ENCODE measurements at places on chromosomes 2 and 18. TPM values are rescaled to one million over a fixed set of nuclear protein-coding genes. Genes with fewer than 3 reads are reported as not detected.
A peak's percentile ranks its signal among the peaks of the same experiment; 100 is the strongest.

- DNase-seq, result no peak
Observed at GRCh38 chr2:226790431-226790830, 9.2 kb downstream of the IRS1 start.

DNA sequence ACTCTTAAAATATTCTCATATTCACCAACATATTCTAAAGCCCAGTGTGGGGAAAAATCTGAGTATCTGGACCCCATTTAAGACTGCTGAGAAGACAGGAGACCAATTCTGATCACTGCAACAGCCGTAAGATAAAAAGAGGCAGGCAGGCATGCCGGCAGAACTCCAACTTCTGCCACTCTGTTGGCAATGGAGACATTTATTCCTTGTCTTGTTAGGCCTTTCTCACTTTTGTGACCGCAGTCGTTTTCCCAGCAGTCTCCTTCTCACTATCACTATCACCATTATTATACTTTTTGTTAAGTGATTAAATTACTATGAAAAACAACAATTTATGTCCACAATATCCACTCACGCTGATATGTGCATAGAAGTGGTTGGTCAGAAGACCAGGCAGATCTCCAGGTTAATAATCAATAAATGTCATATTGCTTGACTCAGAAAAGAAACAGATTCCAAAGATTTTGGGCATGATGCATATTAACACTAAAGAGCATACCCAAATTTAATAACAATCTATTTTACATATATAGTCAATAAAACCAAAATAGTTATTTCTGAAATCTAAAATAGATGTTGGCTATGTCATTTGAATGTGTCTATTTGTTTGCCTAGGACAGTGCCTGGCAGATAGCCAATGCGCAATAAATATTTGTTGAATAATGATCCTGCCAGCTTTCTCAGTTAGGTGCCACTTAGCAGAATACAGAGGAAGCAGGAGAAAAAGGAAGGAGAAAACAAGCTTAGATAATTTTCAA lies 38.2 kb downstream of the SESTD1 start:
- peak; percentile 41 for DNase-seq

Gene PLEKHB2
- 34.1 TPM for total RNA-seq

Gene KIF5C
- total RNA-seq, result 0.52 TPM

Gene ASPRV1
- 0.84 TPM for total RNA-seq

GRCh38 chr18:36492604-36493329 lies 195.3 kb downstream of the FHOD3 start:
- DNase-seq, result no peak

GRCh38 chr2:196266855-196267254 lies 95.5 kb upstream of the STK17B start:
- no peak for DNase-seq

DNA sequence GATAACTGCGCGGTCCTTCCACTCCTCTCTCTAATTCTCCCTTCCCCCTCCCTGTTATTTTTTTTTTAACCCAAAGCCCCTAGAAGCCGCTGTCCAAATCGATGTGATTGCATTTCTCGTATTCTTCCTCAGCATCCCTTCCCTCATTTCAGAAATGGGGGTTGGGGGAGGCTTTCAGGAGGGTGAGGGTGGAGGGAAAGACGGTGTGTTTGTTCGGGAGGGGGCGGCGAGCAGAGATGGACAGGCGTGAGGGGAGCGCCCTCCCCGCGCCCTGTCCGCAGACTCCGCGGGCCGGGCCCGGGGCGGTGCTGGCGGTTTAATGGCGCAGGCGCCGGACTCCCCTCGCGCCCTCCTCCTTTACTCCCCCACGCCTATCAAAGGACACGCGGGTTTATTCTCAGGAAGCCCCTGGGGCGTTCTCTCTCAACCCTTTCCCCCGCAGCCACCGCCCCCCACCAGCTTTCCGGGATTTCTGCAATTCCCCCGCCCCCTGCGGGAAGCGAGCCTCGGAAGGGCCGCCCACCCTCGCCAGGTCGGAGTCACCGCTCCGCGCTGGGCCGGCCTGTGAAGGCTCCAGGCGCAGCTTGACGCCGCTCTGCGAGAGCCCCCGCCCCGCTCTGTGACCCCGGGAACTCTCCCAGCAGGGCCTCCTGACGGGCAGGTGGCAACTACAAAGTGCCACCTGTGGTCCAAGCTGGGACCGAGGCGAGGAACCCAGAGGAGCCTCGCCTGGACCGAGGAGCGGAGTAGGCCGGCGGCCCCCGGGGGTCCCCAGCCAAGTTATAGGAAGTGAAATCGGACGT lies 981 bp downstream of the ST8SIA3 start:
- no peak for DNase-seq

DNA sequence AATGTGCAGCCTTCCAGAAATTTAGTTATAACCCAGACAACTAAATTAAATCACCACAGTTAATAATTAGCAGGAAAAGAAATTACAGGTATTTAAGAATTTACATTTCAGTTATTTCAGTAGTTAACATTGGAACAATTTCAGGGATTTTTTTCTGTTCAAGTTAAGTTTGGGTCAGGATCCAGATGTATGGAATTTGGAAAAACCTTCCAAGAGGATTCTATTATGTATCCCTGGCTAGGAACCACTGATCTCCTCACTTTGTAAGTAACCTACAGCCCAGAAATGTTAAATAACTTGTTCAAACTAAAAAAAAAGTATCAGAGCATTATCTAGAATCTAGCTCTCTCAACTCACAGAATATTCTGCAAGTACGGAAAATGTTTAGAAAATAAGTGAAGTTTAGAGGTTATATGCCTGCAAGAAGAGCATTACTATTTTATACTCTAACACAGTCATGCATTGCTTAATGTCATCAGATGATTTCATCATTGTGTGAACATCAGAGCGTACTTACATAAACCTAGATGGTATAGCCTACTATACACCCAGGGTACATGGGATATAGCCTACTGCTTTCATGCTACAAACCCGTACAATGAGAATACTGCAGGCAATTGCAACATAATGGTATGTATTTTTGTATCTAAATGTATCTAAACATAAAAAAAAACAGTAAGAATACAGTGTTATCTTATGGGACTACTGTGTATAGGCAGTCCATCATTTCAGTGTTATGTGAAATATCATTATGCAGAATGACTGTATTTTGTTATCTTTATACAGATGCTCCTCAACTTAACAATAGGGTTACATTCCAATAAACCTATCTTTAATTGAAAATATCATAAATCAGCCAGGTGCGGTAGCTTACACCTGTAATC lies 6.1 kb downstream of the NCKAP1 start:
- DNase-seq, result no peak

Gene GCKR
- not detected for total RNA-seq

DNA sequence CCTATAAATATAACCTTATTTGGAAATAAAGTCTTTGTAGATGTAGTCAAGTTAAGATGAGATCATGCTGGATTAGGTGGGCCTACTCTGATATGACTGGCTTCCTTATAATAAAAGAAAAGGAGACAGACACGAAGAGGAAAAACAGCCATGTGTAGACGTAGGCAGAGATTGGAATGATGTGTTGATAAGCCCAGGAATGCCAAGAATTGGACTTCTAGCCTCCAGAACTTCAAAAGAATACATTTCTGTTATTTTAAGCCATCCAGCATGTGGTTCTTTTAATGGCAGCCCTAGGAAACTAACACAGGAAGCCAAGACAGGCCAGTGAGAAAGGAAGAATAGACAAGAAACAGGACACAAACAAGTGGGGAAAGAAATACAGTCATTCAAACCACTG lies 68.6 kb downstream of the NYAP2 start:
- DNase-seq, result no peak

Gene ANKRD39
- total RNA-seq, result 16.1 TPM

Gene GBX2
- total RNA-seq, result not detected

GRCh38 chr2:235508371-235509160 lies 14.7 kb downstream of the AGAP1 start:
- DNase-seq, result no peak

Gene SP140
- 0.47 TPM for total RNA-seq

DNA sequence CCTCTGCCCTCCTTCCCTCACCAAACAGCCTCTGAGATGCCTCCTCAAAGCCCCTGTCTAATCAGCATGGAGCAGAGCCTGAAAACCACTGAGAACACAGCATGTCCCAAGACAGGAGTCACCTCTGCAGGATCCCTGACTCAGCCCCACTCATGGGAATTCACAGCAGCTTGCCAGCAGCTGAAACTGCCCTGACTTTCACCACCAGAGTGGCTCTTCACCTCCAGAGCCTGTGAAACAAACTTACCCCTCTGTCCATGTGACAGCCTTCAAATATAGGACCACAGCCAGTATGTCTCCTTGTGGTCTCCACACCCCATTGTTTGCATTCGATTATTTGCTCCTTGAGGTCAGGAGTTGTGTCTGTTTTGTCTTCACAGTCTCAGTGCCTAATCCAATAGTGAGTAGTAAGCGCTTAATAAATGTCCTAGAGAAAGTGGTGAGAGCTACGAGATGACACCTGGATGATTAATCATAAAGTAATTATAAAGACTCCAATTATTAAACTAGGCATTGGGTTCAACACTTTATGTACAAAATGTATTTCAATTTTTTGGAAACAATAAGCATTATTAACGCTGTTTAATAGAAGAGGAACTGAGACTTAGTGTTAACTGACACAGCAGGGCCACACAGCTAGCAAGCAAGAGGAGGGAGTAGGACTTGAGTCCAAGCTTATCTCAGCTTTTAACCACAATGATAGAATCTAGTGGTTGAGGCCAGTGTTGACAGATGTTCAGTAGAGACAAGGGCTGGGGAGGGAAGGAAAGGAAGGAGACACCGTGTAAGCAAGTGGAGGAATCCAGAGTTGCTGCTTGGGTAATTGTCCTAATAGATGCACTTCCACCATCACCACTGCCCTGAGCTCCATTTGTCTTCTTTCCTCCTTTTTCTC lies 358.7 kb upstream of the TNP1 start:
- DNase-seq, result peak; percentile 42

DNA sequence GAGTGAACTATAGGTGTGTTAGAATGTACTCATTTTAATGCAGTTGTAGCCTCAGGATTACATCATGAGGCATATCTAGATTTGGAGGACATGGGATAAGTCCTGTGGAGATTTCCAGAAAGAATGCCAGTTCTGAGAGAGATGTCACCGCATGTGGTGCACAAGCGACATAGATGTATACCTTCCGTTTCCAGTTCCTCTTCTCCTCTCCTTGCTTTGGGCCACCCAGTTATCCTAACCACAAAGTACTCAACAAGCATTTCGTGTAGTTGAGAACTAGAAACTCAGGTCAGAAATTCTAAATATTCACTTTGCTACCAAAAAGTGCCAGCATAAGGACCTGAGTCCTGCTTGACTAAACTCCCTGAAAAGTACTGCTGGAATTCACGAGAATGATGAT lies 66.5 kb downstream of the KCTD18 start:
- no peak for DNase-seq

- DNase-seq, result no peak
Observed at GRCh38 chr18:46429649-46430224, 227.3 kb downstream of the LOXHD1 start.

Measured in left ventricle myocardium superior (tissue), 1 donor.